Ovary (tissue), 10 donors: ENCODE measurements at places on chromosomes 6 and 20. TPM values are rescaled to one million over a fixed set of nuclear protein-coding genes. Genes with fewer than 3 reads are reported as not detected.

GRCh38 chr6:33632558-33633039 lies 11.5 kb downstream of the ITPR3 start:
- H3K36me3 ChIP-seq: no peaks in the 10 kb centered on the region
- H3K27ac ChIP-seq: no peak overlapping the region
- DNase-seq: no peak
- H3K27me3 ChIP-seq: no peaks in the 10 kb centered on the region

DNA sequence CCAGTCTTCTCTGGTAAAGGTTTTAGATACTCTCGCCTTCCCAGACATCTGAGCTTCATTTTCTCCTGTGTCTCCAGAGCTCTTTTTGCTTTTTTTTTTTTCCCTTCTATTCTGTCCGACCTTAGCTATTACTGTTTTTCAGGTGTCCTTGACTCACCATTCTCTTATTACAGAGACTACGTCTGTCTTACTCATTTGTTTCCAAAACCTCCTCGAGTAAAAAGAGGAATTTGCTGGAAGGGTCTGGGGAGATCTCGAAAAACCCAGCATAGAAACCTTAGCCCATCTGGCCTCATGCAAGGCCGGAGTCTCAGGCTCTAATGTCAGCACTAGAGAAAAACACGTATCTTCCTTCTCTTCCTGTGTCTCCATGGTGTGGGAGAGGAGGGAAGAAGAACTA lies 109.2 kb upstream of the CARMIL1 start:
- H3K4me3 ChIP-seq: no peak overlapping the region
- no peaks in the 10 kb centered on the region for H3K36me3 ChIP-seq
- no peak for DNase-seq
- no peak overlapping the region for H3K27ac ChIP-seq
- H3K4me1 ChIP-seq: peaks cover 4% of the 10 kb centered on the region

GRCh38 chr6:5563086-5563485 lies 301.8 kb downstream of the FARS2 start:
- H3K4me3 ChIP-seq: no peak overlapping the region
- no peaks in the 10 kb centered on the region for H3K36me3 ChIP-seq
- no peaks in the 10 kb centered on the region for H3K4me1 ChIP-seq
- H3K27ac ChIP-seq: no peak overlapping the region
- no peak for DNase-seq
- H3K27me3 ChIP-seq: no peaks in the 10 kb centered on the region

DNA sequence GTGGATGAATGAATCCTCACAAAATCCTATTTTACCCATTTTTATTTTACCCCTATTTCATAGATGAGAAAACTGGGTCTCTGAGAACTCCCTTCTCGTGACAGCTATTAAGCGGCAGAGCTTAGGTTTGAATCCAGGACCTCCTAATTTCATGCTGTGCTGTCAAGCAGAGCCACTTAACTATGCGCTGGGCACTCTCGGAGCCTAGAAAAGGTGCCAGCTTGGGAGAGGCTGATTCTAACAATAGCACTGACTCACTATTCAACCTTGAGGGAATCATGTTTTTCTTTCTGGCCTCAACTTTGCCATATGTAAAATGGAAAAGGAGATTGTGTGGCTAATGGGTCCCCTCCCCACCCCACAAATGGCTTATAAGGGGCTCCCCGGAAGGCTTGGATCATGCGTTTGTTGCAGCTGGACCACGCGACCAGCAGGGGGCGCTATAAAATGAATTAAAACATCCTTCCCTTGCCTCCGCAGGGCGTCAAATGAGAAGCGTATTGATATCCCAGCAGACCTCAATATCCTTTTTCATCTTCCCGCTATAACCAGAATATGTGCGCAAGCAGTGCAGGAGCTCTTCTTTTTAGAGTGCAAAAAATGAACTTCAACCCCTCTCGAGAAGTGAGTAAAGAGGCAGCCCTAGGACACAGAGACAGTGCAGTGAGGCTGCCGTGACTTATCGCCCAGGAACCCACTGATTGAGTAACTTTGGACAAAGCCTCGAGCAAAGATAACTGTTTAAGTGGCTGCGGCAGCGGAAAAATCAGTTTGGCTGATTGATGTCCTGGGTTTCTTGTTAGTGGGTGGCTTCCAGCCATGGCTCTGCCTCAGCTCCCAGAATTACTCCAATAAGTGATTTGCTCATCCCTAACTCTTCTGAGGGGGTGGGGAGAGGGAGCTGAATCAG lies 12.8 kb upstream of the PDYN start:
- no peaks in the 10 kb centered on the region for H3K36me3 ChIP-seq
- H3K4me1 ChIP-seq: no peaks in the 10 kb centered on the region
- H3K27ac ChIP-seq: no peak overlapping the region
- H3K4me3 ChIP-seq: no peak overlapping the region
- no peaks in the 10 kb centered on the region for H3K27me3 ChIP-seq
- no peak for DNase-seq

DNA sequence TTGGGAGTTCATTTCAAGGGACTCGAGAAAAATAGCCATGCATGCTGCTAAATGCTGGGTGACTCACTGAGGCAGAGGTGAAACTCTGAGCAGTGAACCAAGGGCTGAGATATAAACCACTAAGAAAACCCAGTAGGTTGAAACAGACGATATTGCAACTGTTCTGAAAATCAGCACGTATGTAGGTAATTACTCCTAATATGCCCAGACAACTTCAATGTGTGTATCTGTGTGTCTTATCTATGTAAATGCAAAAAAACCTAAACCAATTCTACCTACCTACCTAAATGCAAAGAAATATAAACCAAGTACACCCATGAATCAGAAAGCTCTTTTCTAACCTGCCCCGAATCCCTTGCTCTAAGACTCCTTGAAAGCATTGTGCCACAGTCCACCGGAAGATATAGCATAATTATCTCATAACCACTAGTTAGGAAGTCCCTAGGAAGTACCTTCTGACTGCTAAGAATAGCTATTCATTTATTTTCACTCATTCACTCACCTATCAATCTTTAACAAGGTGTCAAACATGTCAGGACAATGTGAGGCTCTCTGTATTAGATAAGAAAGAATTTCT lies 458.7 kb upstream of the RUNX2 start:
- H3K27ac ChIP-seq: no peak overlapping the region
- no peaks in the 10 kb centered on the region for H3K36me3 ChIP-seq
- no peaks in the 10 kb centered on the region for H3K4me1 ChIP-seq
- H3K27me3 ChIP-seq: no peaks in the 10 kb centered on the region

DNA sequence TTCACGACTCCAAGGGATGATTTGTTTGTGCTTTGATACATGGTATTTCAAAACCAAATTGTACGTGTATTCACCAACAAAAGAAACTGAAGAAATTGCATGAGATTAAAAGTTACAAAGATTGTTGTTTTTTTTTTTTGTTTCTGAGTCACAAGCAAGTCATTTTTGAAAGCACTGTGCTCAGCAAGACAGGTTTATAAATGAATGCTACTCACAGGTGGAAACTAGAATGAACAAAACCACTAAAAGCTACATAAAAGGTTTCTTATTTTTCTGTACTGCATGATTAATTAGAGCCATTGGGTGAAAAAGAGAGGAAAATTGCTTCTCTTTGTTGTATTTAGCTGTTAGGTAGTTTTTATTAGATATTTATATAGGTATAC lies 90.2 kb upstream of the RIPOR2 start:
- no peak overlapping the region for H3K4me3 ChIP-seq
- H3K4me1 ChIP-seq: no peaks in the 10 kb centered on the region
- no peaks in the 10 kb centered on the region for H3K27me3 ChIP-seq
- H3K36me3 ChIP-seq: no peaks in the 10 kb centered on the region
- H3K27ac ChIP-seq: no peak overlapping the region
- DNase-seq: no peak

GRCh38 chr6:35181933-35182612 lies 31.7 kb upstream of the SCUBE3 start:
- H3K4me1 ChIP-seq: peaks cover 4% of the 10 kb centered on the region
- DNase-seq: peak; percentile 39
- no peak overlapping the region for H3K4me3 ChIP-seq
- no peaks in the 10 kb centered on the region for H3K36me3 ChIP-seq
- no peaks in the 10 kb centered on the region for H3K27me3 ChIP-seq

- H3K27me3 ChIP-seq: no peaks in the 10 kb centered on the region
- H3K36me3 ChIP-seq: no peaks in the 10 kb centered on the region
- DNase-seq: no peak
- H3K27ac ChIP-seq: no peak overlapping the region
Observed at GRCh38 chr6:33212857-33213165, 4.5 kb downstream of the RING1 start.

DNA sequence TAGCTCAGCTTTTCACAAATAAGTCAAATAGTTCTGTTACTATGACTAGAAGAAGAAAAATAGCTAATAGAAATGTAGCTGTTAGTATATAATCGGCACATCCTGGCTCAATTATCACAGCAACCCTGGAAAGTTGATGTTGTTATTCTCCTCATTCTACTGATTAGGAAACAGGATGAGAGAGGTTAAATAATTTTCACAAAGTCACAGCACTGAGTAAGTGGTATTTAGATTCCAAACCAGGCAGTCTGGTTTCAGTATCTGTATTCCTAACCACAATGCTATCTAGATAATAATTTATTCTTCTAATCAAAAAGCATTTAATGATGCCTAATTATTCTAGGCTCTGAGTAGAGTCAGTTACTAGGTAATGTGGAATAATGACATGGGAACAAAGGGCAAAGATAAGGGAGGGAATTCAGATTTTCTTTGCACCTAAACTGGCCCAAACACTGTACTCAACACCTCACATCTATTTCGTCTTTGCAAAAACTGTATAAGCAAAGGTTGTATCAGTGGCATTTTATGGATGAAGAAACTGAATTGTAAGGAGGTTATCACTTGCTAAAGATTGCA lies 51.3 kb downstream of the PDE7B start:
- no peak for DNase-seq
- H3K4me1 ChIP-seq: peaks cover 4% of the 10 kb centered on the region
- H3K27me3 ChIP-seq: no peaks in the 10 kb centered on the region
- H3K27ac ChIP-seq: peak overlapping the region; percentile 83
- H3K36me3 ChIP-seq: no peaks in the 10 kb centered on the region

GRCh38 chr6:157469378-157469777 lies 88.4 kb downstream of the ZDHHC14 start:
- H3K4me3 ChIP-seq: no peak overlapping the region
- H3K36me3 ChIP-seq: no peaks in the 10 kb centered on the region
- no peak for DNase-seq
- H3K4me1 ChIP-seq: no peaks in the 10 kb centered on the region
- no peak overlapping the region for H3K27ac ChIP-seq

GRCh38 chr6:16670183-16670582 lies 91.1 kb downstream of the ATXN1 start:
- no peaks in the 10 kb centered on the region for H3K36me3 ChIP-seq
- no peak overlapping the region for H3K27ac ChIP-seq
- no peak overlapping the region for H3K4me3 ChIP-seq
- no peak for DNase-seq
- H3K4me1 ChIP-seq: peaks cover 8% of the 10 kb centered on the region

VSTM2L gene
- 0.15 TPM for polyA plus RNA-seq

FOXO3 gene
- 33.4 TPM for polyA plus RNA-seq

MEI4 gene
- not detected for polyA plus RNA-seq

ADAM33 gene
- polyA plus RNA-seq: 34.1 TPM
